ENCODE measurements at places on chromosomes 5 and 9. TPM values are rescaled to one million over a fixed set of nuclear protein-coding genes. Genes with fewer than 3 reads are reported as not detected.

Gene RMRP
- polyA plus RNA-seq = 13.3 TPM

Gene CCIN
- 0.11 TPM for polyA plus RNA-seq

Gene LHX3
- not detected for polyA plus RNA-seq

Gene CA9
- polyA plus RNA-seq = not detected

Gene PCDHA10
- polyA plus RNA-seq = not detected

Gene ASPN
- polyA plus RNA-seq = not detected

GRCh38 chr9:121589986-121590385, 61.4 kb upstream of the DAB2IP start:
- DNase-seq = no peak

GRCh38 chr5:132408965-132409364, 39.5 kb downstream of the SLC22A5 start:
- no peak for DNase-seq

DNA sequence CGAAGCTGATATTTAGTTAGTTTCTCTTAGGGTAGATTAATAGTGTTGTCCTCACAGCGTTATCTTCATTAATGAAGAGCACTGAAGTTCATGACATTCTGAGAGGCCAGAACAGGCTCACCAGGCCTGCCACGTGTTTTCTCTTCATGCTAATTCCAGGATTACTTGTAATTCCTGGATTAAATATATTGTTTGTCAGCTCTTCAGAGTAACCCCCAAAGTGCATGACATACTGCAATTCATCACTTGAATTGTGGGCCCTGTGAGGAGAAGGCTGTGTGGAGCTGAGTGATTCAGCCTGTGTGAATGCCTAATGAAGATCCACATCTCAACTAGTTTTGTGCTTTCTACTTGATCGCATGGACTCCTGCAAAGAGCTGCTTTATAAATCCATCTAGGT, 401.0 kb upstream of the ADAMTSL1 start:
- DNase-seq = no peak

GRCh38 chr5:173089581-173089980, 33.4 kb downstream of the CREBRF start:
- DNase-seq = no peak

DNA sequence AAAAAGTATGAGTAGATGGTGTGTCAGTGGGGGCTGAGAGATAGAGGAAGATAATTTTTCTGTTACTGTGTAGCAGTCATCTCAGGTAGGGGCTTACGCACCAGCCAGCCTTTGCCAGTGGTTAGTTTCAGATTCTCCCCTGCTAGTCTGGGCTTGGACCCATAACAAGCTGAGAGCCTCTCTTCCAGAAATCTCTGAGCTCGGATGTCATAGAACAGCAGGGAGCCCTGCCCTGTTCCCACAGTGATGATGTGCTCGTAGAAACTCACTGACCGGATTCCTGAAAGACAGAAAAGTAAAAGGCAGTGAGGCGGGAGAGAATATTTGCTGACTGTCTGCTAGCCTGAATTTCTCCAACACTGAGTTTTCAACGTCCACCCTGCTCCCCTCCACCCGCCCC, 37.2 kb downstream of the DCAF12 start:
- no peak for DNase-seq

DNA sequence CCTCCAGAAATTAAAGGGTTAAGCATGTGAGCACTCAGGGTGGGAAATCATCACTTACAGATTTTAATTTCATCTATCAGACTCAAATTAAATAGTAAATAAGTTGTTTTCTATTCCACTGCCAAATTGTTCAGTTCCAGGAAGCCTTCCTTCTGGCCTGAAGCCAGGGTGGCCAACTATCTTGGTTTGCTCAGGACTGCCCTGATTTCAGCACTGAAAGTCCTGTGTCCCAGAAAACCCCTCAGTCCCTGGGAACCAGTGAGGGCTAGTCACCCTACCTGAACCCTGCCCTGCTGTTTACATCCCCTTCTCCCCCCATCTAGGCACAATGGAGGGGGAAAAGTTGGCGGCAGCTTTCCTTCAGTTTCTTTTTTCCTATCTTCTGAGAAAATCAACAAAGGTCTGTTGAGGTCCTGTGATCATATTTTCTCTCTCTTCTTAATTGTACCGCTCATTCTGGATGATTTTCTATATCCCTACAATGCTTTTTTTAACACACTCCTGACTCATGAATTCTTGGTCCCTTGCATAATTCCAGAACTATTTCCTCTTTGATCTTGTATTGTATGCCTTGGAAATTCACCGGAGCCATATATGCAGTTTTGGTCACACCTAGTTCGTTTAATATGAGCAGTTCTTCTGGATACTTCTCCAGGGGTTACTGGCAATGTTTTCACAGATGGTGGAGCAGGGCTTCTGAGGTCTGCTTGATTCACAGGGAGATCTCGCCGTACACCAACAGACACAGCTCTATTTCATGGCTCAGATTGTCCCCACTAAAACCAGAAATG, 103.8 kb downstream of the MAP1B start:
- DNase-seq = no peak

- no peak for DNase-seq
Measured at GRCh38 chr5:16505140-16505891, 39.7 kb upstream of the ZNF622 start.

DNA sequence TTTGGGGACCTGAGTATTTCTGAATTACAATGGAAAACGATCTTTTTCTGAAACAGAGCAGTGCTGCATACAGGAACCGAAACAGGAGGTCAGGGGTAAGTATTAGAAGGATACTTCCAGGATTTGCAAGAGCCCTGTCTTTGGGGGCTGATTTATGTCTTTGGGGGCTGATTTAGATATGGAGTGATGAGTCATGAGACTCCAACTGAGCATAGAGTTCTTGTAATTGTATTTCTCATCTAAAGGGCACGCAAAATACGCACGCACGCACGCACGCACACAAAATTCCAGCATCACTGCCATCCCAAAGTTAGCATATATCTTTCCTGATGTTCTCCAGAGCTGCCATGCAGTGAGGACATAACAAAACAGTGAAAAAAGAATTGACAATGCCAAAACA, 414.8 kb upstream of the CCNH start:
- DNase-seq = no peak

- DNase-seq = no peak
Measured at GRCh38 chr5:17898766-17899165, 264.5 kb downstream of the TAF11L14 start.

All from CD14-positive monocyte (primary cell).